Hematopoietic multipotent progenitor cell treated with erythropoietin and hydrocortisone succinate and interleukin-3 and kit ligand, for 8 days (in vitro differentiated cells): ENCODE measurements at places on chromosomes 2 and 18.

DNA sequence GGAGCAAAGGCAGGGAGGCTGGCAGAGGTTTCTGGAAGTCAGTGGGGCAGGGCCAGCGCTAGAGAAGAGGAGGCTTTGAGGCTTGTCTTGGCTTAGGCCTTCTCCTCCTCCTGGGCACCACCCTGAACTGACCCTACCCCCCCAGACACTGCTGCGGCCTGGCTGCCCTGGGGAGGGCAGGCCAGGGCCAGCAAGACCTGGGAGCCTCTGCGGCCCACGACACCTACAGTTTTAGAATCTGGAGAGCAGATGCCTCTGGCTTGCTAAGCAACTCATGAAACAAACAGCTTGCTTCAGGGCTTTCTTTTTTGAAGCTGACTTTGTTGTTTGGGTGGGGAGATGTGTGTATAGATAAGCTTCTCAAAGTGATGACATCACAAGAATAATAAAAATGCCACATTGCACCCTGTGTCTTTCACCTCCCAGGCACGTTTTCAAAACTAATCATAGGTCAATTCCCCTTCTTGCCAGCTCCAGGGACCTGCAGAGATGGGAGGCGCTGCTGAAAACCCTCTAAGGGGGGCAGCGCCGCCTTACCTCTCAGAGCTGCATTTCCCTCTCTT is 46.2 kb upstream of the SMAD7 start:
- DNase-seq, result no peak

GRCh38 chr2:138237667-138238384 is 263.7 kb upstream of the SPOPL start:
- no peak for DNase-seq

DNA sequence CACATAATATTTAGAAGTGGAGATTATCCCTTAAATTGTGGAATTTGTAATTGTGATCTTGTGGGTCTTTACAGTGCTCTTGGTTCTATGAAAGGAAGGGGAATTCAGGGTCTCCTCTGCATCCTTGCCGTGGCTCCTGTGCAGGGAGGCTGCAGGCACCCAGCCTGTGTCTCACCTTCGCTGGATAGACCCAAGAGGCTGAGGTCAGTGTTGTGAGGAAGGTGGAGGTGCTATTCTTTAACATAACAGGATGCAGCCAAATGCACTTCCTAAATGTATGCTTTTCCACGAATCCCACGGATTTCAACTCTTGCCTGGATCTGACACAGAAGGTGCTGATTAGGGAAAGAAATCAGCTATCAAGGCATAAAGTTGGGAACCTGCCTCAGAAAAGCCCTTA is 69.5 kb downstream of the TMEM18 start:
- DNase-seq, result no peak

DNA sequence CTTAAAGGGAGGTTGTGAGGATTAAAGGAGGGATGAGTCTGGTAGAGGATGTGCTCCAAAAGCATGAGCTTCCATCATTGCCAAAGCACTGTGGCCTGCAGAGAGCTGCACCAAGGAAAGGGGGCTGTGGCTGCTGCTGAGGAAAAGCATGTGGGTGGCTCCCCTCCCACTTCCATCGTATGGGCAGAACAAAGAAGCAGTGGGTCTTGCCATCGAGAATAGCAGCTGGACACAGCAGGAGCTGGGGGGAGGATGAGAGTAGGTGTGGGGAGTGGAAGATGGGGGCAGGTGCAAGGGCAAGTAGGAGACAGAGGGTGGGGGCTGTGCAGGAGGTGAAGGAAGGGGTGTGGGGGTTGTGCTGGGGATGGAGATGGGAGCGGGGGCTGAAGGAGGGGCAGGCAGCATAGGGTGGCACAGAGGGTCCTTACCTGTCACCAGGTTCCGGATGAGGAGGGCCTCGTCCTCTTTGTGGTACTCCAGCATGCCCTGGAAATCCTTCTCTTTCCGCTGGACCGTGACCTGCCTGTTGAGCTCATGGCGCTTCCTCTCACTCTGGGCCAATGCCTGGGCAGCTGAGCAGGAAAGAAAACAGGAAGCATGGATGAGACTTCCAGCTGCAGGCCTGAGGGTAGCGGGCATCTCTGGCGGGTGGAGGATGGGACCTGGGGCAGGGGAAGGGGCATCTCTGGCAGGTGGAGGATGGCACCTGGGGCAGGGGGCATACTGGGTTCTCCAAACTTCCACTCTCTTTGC is 33.6 kb upstream of the ACAA2 start:
- no peak for DNase-seq

DNA sequence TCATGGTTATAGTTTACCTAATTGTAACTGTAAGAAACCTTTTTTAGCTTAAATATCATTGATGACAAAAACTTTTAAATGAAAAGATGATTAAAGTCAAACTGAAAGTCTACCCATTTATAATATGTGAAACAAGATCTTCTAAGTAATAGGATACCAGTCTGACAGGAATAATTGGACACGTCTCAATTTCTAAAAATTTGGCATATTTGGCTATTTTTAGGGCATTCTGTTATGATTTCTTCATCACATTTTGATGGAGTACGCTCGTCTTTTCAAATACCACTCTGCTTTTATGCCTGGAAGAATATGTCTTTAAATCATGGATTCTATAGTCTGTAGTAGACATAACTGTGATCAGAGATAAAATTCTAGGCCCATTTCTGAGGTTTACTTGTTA is 1.3 kb downstream of the R3HDM1 start:
- DNase-seq, result no peak

DNA sequence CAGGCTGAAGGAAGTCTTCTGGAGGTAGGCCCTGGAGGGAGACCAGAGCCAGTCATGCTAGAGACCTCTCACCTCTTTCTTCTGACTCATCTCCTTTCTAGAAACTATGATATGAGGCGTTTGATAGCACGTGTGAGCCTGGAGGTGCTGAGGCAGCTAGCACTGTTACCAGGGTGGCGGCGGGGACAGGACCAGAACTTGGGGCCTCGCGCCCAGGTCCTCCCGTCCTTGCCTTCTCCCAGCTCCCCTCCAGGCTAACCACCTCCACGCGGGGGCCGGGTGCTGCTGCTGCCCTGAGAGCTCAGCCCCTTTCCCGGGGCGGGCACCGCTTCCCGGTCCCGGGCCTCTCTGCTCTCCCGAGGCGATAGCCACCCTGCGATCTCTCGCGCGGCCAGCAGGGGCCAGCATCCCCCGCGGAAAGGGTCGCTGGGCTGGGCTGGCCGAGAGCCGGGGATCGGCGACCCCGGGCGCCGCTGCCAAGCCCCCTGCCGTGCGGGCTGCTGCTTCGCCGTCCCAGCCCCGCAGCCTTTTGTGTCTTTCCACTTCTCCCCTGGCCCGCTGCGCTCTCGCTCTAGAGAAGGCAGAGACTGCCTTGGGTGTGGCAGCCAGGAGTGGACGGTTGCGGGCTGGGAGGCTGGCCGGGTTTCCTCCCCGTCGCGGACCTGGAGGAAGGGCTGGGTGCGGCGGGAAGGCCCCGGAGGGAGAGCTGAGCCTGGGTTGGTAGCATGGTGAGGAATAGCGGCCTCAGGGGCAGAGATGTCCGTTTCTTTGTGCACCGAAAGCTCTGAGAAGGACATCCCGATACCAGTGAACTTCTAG is 49.1 kb downstream of the TMEM17 start:
- DNase-seq, result peak; percentile 49

- peak; percentile 80 for DNase-seq
Measured at GRCh38 chr2:217105733-217106649, 246.1 kb upstream of the TNP1 start.

DNA sequence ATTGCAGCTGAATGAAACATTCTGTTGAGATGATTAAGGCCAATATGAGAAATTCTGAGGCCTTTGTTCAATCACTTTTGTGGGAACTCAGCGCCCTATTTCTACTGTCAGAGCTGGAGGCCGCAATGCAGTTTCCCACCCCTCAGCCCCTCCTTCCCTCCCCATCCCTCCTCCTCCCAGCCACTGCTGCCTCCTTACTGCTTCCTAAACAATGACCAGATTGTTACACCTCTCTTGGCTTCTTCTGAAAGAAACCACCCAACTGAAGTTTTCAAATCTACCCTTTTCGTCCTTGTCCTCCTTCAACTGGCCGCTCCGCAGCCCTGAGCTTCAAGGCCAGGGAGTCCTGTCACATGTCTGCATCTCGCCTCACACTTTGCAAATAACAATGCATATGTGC is 36.7 kb upstream of the MAPK4 start:
- no peak for DNase-seq

GRCh38 chr2:241033336-241033987 is 35.0 kb downstream of the SNED1 start:
- no peak for DNase-seq

DNA sequence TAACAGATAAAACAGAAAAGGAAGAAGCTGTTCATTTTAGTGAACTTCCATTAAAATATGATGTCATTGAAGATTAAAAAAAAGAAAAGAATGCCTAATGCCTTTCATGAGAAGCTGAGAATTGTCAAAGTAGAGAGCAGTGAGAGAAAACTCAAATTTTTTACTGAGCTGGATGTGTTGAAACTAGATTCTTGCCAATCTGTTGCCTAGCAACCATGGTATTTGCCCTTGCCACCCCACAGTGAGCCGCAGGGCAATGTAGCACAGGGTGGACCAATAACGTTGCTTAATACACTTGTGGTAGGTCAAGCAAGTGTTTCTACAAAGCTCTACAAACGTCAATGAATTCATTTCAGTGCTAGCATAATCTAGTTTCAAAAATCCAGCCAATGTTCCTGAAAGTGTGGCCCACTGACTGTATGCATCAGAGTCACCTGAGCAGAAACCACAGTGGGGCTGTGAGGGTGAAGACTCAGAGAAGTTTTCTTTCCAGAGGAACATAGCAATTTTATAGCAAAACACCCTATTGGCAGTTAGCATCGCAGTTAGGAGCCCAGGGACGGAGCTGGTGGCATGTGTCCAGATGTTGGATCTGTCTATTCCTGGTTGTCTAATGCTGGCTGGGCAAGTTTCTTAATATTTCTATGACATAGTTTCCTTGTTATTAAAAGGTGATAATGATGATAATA is 132.2 kb downstream of the DOCK10 start:
- no peak for DNase-seq

DNA sequence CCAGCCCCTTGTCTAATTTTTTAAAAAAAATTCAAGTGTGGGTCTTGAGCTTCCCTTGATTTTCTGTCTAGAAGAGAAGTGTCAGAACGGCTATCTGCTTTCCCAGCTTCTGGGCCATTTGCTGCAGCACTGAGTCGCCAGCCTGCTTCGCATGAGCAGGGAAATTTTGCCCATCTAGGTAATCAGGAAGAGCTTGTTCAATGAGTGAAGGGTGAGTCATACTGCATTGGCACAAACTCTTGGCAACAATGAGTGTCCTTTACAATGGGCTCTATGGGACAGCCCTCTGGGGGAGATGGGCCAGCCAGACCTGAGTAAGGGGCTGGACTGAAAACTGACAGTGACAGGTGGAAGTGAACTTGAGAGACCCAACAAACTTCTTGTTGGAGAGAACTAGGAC is 2.4 kb upstream of the RNF144A start:
- peak; percentile 75 for DNase-seq

DNA sequence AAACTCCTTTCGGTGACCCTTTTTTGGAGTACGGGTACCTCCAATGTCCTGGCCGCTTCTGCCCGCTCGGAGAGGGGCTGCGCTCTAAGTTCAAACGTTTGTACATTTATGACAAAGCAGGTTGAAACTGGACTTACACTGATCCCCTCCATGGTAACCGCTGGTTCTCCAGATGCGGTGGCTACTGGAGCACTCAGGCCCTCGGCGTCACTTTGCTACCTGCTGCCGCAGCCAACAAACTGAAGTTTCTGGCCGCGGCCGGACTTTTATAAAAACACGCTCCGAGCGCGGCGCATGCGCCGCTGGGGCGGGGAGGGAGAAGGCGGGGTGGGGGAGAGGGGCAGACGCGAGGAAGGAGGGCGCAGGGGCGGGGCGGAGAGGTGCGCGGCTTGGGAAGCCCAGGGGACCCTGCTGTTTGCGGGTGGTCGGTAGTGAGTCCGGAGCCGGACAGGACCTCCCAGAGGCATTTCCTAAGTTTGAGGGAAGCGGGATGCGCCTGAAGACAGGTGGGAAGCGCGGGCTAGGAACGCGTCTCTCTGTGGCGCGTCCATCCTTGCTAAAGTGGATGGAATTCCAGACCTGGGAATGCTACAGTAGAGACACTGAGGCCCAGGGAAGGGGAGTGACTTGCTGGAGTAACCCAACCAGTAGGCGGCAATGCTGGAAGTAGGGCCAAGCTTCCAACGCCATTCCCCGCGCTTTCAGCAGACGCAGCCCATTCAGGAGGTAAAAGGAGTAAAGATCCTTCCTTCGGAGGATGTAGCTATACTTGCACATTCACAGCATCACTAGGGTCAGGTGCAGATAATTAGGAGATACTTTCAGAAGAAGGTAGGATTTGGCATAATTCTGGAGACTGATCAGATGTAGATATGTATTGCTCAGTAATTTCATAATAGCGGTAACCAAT is at the start of gene CXCR4:
CXCR4 (minus strand) TSS at position 241 of the 910 bp plus-strand sequence; CDS start at position 152, 89 bp downstream.
- peak; percentile 59 for DNase-seq

GRCh38 chr2:8513601-8514273 is 168.1 kb upstream of the ID2 start:
- no peak for DNase-seq

GRCh38 chr2:197914778-197915177 is 110.4 kb downstream of the PLCL1 start:
- no peak for DNase-seq

GRCh38 chr2:41329040-41329439 is 718.8 kb upstream of the PKDCC start:
- no peak for DNase-seq

DNA sequence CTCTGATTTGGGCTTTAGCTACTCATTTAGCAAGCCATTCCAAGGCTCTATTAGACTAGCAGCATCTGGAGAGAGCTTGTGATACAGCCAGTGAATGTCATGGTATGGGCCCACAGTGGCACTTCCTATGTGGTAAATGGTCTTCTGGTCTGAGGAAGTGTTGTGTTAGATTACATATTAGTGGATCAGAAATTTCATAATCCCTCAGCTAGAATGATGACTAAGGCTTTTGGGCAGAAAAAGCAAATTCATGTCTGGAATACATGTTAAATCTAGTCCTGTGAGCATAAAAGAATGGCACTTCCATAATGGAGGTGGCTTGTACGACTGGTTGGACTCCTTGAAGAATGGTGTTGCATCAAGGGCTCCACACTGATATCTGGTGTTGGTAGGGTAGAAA is 436.8 kb upstream of the CWC22 start:
- no peak for DNase-seq

DNA sequence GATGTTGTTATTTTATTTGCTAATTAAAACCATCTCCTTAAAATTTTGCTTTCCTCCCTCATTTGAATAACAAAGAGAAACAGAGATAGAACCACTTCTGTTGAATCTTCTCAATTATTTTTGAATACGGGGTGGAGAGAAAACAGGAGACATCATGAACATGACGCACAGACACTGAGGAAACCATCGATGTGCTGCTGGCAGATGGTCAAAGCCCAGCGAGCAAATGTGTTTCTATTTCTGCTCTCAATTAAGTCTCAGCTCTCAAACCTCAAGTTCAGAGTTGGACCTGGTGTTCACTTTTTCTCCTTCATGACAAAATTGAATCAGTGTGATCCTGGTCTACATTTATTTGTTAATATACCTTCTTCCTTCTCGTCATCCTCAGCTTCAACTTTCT is 36.1 kb upstream of the TWIST2 start:
- DNase-seq, result no peak
